ENCODE measurements at places on chromosomes 6 and 20.

DNA sequence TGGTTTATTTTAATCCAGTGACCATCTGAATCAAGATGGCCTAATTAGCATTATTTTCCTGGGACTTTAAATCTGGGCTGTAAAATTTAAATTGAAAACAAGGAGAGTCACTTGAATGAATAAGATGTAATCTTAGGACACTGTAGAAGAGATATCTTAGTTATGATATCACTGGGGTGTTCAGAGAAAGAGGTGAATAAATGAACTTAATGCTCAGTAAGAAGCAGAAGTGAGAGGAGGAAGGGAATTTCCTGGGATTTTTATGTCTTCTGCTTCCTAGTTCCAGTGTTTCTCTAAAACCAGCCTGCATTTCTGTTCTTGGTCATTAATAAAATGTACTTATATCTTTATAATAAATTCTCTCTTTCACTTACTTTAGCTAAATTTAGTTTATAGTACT lies 136.8 kb upstream of the PTPRK start:
- DNase-seq: no peak

DNA sequence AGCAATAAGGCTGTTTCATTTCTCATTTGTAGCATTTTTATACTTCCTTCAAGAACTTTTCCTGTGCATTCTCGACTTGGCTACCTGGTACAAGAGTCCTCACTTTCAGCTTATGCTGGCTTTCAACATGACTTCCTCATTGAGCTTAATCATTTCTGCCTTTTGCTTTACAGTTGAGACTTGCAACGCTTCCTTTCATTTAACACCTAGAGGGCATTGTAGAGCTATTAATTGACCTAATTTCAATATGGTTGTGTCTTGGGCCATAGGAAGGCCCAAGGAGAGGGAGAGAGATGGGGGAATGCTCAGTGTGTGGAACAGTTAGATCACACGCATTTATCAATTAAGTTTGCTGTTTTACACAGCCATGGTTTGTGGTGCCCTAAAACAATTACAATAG lies 37.2 kb downstream of the SLC22A2 start:
- no peak for DNase-seq

- DNase-seq: no peak
These were observed 62.6 kb downstream of the BTBD3 start for GRCh38 chr20:11980263-11980662.

DNA sequence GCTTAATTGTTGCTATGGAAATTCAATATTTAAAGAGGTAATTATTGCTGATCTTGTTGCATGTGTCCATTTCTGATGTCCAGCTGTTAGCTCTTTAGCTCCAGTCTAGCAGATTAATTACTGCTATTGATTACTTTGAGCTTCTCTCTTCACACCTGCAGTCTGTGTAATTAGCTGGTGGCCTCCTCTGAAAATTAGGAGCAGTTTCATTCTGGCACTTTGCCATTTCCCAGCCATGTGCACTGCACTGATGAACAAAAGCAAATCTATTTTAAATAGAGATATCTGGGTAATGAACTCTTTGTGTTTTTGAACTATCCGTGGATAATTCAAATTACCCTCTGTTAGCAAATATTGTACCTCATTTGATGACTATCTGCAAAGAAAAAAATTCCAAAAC lies 275.9 kb downstream of the RNF144B start:
- DNase-seq: no peak

GRCh38 chr20:34420146-34420545 lies 57.1 kb downstream of the ITCH start:
- no peak for DNase-seq

- no peak for DNase-seq
These were observed 18.9 kb downstream of the CDH26 start for GRCh38 chr20:59977086-59977485.

DNA sequence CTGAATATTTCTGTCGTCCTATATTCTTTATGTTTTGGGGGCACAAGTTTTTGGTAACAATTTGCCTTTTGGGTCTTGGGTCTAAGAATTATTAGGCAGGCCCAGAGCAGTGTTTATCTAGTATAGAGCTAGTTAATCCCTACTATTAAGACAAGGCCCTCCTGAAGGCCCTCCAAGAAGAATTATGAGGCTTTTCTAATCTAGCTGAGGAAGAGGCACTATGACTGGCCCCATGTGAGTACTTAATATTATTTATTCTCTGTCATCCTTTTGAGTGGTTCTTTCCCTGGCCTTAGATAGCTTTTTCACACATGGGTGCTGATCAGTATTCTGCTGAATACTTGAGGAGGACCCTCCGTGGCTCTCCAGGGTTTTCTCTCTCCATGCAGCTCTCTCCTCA lies 25.1 kb downstream of the CHMP4B start:
- DNase-seq: no peak

DNA sequence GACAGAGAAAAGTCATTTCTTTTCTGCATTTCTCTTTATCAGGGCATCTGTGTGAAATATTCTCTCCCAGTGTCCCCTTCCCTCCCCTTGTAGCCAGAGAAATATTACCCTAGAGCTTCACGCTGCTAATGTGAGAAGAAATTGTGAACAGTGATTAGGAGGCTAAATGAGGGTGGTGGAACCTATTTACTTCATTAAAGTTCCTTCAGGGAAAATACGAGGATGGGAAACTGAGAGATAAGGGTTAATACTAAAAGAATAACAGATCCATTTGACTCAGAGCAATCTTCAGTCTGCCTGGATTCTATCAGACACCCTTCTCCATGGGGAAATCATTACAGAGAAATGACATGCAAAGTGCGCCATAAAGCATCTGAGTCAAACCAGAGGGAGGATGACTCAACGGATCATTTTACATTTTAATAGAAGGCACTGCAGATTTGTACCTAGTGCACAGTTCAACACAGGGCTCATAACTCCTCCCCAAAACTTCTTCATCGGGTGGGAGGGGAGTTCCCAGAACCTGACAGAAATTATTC lies 131.3 kb downstream of the GJA10 start:
- DNase-seq: peak; percentile 11

DNA sequence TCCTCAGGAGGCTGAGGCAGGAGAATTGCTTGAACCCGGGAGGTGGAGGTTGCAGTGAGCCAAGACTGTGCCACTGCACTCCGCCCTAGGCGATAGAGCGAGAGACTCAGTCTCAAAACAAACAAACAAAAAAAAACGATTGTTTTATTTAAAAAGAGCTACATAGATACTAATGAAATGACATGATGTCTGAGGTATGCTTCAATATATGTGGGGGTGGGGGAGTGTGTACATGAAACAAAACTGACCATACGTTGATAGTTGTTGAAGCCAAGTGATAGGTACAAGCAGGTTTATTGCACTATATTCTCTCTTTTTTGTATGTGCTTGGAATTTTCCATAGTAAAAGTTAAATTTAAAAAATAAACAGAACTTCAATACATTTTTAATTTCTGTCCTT lies 240.1 kb downstream of the TFAP2A start:
- no peak for DNase-seq

DNA sequence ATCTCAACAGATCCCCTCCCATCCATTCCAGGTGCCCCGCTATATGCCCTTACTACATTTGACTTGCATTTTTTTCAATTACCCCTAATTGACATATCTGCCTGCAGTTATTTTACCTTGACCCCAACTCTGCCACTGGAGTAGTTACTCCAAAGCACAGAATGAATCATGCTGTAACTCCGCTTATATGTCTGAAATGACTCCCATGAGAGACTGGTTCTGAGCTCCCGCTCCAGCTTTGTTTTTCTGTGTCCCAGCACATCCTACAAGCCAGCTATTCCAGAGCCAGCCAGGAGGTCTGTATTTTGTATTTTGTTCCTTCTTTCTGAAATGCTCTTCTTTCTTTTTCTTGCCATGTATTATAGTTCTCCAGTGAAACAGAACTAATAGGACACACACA lies 10.9 kb upstream of the NOX3 start:
- no peak for DNase-seq

DNA sequence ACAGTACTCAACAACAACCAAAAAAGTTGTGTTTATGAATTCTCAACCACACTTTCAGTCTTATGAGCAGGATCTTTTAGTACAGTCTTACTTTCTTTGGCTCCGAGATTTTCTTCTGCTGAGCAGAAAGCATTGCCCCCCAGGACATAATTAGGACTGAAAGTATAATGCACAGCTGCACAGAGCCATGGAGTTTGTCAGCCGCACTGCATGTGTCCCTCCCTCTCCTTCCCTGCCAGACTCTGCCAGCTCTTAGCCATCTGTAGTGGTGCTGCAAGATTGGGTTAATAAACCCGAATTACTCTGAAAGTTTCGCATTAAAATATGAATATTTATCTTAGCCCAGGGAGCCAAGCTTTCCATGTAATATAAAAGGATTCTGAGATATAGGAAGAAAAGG lies 179.6 kb upstream of the PTCHD4 start:
- DNase-seq: no peak

DNA sequence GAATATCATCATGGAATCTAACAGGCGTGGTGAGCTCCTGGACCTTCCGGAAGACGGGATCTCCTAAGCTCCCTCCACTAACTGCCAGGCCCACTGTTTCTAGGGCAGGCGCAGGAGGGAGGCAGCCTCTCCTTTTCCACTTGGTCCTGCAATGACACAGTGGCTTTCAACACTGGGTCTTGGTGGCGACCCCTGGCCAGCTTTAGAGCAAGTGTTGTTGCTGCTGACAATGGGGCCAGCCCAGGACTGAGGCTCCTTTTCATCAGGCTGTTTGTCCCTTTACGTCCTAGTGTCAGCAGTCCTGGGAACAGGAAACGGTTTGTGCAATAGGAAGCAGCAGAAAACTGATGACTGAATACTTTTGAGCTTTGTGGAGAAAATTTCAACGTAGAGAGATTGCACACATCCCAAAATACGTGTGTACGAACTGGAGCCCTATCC lies 9.7 kb upstream of the QKI start:
- peak; percentile 38 for DNase-seq

DNA sequence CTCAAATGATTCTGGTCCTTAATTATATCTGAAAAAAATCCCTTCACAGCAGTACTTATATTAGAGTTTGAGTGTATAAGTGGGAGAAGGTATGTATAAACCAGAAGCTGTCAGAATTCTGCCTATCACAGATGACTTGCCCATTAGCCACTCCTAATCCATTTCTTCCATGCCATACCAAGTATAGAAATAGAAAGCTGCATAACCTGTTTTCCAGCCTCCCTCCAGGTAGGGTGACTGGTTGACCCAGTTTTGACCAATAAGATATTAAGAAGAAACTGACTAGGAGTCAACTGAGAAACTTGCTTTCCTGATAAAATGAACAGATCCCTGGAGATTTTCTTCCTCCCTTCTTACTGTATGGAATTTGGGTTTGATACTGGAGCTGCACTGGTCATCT lies 112.2 kb upstream of the GRIK2 start:
- no peak for DNase-seq

DNA sequence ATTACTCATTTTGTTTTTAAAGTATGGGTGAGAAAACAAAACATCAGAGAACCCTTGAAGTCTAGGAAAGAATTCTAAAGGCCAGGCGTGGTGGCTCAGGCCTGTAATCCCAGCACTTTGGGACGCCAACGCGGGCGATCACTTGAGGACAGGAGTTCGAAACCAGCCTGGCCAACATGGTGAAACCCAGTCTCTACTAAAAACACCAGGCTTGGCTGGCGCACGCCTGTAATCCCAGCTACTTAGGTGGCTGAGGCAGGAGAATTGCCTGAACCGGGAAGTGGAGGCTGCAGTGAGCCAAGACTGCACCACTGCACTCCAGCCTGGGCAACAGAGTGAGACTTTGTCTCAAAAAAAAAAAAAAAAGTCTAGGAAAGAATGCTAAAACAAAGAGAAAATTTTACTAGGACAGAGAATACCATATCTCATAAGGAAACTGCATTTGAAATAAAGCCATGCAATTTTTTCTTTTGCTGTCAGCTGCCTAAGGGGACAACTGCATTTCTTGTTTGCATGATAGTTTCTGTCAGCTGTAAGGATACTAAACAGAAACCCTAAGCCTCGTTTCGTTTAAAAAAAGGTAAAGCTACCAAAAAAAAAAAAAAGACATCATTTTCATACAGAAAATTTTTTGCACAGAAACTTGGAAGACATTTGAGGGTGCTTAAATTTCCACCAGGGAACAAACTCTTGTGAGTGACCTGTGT lies 32.1 kb downstream of the SMLR1 start:
- no peak for DNase-seq

- DNase-seq: no peak
These were observed 9.1 kb upstream of the MAP1LC3A start for GRCh38 chr20:34549291-34549928.

- no peak for DNase-seq
These were observed 14.9 kb downstream of the SYCP2L start for GRCh38 chr6:10901770-10902169.

GRCh38 chr6:97820400-97820799 lies 537.4 kb upstream of the MMS22L start:
- no peak for DNase-seq

DNA sequence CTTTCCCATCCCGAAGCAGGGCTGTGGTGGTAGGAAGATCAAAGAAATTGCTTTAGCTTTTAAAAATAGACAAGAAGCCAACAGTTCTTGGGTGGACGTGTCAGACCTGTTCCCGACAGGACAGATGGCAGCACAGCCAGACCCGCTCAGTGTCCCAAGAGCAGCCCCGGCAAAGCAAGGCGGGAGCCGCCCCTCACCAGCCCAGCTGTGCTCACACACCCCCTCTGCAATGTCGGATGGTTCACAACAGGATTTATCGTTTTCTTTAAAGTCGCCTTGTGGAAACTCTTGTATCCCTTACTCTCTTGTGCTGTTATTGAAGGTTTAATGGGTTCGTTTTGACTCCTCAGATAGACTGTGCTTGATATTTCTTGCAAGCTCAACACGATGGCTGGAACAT lies 302.4 kb downstream of the THBS2 start:
- no peak for DNase-seq

- DNase-seq: no peak
These were observed 64.1 kb downstream of the C6orf118 start for GRCh38 chr6:165245287-165245686.

DNA sequence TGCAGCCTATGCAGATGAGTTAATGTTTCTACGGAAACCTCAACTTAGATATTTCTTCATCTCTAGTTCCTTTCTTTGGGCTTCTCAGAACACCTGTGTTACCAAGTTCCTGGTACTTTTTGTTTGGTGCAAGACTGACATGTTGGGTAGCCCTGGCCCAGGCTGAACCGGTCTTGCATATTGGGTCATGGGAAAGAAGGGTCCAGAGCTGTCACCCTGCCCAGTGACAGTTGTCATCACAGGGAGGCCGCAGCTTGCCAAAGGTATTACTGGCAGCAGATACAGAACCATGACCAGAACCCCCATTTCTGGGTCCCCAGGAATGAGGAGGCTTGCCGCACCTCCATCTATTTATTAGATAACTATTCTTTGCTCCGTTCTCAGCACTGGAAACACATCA lies 40.2 kb downstream of the PDYN start:
- no peak for DNase-seq

DNA sequence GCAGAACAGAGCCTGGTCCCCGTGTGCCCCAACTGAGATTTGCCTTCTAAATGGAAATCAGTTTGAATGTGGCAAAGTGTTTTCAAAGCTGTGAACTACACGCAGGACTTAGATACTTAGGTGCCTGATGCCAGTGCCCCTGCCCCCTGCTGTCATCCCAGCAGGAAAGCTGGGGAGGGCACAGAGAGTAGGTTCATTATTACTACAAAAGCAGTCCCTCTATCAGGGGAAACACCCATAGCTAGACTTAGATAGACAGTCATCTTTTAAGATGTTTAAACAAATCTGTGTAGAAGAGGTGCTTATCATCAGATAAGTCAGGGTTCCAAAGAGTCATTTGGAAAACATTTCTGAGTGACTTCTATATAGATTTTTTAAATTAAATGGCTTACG lies 155.0 kb upstream of the SNX9 start:
- no peak for DNase-seq

All from nucleus accumbens (tissue), 56 donors.